ENCODE measurements at places on chromosomes 7 and 10. TPM values are rescaled to one million over a fixed set of nuclear protein-coding genes. Genes with fewer than 3 reads are reported as not detected.

GRCh38 chr7:150329331-150330120 is 6.2 kb upstream of the ACTR3C start:
- peak; percentile 93 for DNase-seq

- no peak for DNase-seq
Observed at GRCh38 chr10:26423722-26424121, 14.4 kb upstream of the APBB1IP start.

DNA sequence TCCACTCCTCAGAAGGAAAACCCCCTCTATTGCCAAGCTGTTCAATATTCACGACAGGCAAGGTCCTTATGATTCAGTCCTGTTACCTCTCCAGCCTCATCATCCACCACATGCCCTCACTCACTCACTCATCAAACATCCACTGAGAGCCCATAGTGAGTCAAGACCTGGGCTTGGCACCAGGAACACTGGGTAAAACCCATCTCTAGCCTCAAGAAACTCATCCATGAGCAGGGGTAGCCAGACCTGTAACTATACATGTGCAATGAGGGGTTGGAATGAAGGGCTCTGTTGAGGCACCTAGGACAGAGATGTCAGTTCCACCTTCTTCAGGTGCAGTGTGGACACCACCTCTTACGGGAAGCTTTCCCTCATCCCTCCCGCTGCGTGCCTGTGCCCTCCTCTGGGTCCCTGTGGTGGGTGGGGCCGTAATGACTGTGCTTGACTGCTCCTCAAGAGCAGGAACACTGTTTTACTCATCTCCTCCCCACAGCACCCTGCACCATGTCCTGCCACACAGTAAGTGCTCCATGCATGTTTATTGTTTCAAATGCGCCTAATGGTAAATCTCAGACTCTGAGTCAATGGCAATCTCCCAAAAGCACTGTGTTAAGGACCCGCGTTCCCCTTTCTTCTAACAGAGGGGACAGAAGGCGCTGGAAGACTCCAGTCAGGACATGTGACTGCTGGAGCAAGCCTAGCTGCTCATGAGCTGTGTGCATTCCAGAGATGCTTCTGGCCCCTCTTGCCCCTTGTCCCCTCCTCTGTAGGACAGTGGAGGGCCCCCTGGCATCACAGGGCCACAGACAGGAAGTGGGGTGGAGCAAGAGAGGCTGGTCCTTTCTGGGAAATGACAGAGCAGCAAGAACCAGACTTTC is 95.4 kb downstream of the HIPK2 start:
- DNase-seq: no peak

DNA sequence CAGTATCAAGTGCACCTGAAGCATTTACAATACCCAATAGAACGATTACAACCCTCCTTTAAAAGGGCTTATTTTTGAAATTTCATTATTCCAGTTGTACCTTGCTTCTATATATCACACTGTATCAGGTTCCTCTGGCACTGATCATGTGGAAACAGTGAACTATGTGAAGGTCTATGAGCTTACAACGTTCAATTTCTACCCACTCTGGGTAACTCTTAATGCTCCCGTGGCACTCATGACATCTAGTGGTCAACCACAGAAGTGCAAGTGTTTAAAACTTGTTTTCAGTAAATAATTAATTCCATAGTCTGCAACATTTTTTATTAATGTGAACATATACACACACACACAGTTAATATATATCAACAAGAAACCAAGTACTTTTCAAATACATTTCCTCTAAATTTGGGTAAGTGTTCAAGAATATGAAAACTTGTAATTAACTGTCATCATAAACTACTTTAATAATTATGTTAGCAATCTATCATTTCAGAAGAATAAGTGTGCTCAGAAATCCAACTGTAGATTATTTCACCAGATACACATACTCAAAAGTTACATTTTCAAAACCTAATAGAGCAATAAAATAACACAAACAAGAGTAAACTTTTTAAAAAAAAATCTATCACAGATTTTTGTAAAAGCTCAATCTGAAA is 61.0 kb downstream of the MPP7 start:
- DNase-seq: peak; percentile 73

GRCh38 chr7:151081170-151082101 is 827 bp upstream of the FASTK start:
- no peak for DNase-seq

DNA sequence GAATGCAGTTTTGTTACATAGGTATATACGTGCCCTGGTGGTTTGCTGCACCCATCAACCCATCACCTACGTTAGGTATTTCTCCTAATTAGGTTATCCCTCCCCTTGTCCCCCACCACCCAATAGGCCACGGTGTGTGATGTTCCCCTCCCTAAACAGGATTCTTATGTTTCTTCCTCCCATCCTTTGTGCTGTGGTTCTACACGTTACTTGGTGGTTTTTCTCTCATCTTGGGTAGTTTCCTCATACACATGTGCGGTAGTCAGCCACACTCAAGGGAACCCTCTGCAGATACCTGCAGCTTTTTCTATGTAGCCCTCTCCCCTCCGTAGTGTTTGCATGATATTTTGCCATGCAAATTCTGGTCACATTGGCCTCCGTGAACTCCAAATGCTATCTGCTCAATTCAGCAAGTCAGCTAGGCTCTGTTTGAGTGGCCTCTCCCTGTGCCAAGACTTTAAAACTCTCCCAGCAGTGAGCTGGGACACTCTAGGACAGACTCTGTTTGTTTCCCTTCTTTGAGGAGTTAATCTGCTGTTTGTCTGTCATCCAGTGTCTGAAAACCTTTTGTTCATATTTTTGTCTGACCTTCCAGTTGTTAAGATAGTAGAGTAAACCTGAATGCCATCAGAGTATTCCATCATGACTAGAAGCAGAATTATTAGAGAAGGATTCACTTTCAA is 41.0 kb downstream of the RABGEF1 start:
- no peak for DNase-seq

DNA sequence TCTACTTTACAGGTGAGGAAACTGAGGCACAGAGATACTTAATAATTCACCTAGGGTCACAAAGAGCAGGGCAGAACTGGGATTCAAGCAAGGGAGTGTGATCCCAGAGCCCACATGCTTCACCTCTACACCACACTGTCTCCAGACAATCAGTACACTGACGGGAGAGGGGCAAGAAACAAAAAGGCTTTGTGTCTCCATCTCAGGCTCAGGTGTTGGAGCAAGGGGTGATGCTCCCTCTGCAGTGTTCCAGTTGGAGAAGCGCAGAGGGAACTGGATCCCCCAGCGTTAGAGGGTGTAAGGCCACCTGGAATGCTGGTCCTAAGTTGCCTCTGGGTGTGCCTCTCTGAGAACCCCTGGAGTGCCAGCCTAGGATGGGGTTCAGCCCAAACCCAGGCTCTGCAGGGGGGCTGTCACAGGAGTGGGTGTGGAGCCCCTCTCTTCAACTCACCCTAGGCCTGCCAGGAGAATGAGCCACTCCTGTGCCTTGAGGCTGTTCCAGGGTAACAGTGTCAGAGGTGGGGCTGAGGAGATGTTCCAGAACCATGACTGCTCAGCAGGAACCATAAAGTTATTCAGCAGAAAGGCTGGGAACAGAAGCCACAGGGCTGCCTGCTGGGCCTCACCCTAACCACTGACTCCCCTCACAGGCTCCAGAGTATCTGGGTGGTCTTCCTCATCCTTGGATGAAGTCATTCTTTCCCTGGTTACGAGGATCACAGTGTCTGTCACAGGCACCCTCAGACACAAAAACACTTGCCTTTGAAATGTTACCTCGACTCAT is 5.5 kb downstream of the RBP4 start:
- DNase-seq: no peak

DNA sequence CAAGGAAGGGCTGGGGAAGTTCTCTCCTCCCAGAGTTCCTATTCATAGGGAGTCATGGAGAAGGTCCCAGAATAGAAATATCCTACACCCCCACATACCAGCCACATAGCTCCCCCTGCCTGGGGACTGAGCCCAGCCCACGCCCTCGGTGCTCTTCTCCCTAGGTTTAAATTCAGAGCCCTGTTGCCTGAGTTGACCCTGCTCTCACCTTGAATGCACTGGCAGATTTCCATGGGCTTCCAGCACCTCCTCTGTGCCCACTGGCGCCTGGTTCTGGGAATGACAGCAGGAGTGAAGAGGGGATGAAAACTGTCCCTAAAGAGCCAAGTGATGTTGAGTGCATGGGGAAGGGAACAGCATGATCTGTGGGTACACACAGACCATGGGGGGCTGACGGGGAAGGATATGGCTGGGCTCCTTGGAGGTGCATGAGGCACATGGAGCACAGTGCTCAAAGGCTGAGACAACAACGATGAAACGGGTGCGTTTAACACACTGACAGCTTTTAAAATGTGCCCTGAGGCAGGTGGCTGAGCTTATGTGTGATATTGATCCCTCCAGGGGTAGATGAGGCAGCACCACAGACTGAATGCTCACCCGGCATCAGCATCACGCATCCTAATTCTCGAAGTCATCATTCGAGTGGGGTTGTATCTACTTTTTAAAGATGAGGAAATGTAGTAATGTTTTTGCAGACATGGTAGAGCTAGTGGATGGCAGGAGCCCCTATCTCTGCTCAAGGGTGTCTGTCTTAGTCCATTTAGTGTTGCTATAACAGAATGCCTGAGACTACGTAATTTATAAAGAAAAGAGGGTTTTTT is 53.7 kb upstream of the IGFBP3 start:
- DNase-seq: no peak

GRCh38 chr7:120280743-120281142 is 7.8 kb downstream of the KCND2 start:
- DNase-seq: no peak

GRCh38 chr10:1829712-1830111 is 92.4 kb upstream of the ADARB2 start:
- DNase-seq: no peak

GRCh38 chr10:95447685-95448084 is 113.5 kb downstream of the SORBS1 start:
- no peak for DNase-seq

- no peak for DNase-seq
Observed at GRCh38 chr10:96622013-96622787, 35.4 kb upstream of the TM9SF3 start.

DNA sequence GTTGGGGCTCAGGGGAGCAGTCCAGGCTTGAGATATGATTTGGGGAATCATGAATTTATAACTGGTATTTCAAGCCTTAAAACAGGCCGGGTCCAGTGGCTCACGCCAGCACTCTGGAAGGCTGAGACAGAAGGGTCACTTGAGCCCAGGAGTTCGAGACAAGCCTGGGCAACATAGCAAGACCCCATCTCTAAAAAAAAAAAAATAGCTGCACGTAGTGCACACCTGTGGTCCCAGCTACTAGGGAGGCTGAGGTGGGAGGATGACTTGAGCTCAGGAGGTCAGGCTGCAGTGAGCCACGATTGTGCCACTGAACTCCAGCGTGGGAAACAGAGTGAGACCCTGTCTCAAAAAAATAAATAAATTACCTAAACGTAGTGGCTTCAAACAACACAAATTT is 81.7 kb upstream of the GTF2I start:
- no peak for DNase-seq

- DNase-seq: no peak
Observed at GRCh38 chr7:43729924-43730248, 563 bp upstream of the COA1 start.

DNA sequence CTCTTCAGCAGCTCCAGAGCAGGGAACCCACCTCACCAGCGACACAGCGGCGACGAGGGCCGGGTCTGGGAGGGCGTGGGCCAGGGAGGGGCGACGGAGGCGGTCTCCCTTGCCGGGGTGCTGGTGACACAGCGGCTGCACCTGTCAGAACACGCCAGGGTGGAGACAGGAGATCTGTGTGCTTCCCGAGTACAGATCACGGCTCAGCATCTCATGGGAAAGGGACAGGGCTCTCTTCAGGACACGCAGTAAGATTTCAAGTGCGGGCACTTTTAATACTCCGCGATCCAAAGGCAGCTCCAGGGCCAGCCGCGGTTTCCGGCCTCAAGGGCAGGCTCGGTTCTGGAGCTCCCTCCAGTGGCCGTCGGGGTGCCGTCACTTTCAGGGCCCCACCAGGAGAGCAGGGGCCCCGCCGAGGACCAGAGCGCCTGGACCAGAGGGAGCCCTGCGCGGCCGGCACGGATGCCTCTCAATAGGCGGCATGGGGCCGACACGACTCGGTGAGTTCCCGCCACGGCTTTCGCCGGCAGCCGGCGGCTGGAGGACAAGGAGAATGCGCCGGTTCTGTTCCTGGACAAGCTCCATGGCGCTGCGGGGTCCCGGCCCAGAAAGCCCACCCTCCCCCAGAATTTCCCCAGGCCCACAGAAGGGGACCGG is 21.4 kb downstream of the GPR146 start:
- DNase-seq: peak; percentile 94

C10orf67 gene
- not detected for total RNA-seq

VAX1 gene
- total RNA-seq: not detected

STEAP2 gene
- 20.9 TPM for total RNA-seq

AS3MT gene
- total RNA-seq: 8.8 TPM

OR2A1 gene
- total RNA-seq: 0.10 TPM

PDK4 gene
- 0.12 TPM for total RNA-seq

TMEM273 gene
- not detected for total RNA-seq

PBLD gene
- 1.2 TPM for total RNA-seq

Data from GM23338 (cell line).